ENCODE measurements at places on chromosomes 5 and 9.
A peak's percentile ranks its signal among the peaks of the same experiment; 100 is the strongest.

- DNase-seq: no peak
These were observed 10.5 kb downstream of the IRF1 start for GRCh38 chr5:132480042-132480441.

GRCh38 chr9:120289098-120289497, 290.9 kb downstream of the CDK5RAP2 start:
- no peak for DNase-seq

- peak; percentile 97 for DNase-seq
These were observed 28.9 kb downstream of the FAM151B start for GRCh38 chr5:80516826-80517225.

GRCh38 chr5:119896826-119897536, 267.6 kb downstream of the FAM170A start:
- no peak for DNase-seq

GRCh38 chr9:92704528-92704927, 34.6 kb upstream of the IPPK start:
- no peak for DNase-seq

DNA sequence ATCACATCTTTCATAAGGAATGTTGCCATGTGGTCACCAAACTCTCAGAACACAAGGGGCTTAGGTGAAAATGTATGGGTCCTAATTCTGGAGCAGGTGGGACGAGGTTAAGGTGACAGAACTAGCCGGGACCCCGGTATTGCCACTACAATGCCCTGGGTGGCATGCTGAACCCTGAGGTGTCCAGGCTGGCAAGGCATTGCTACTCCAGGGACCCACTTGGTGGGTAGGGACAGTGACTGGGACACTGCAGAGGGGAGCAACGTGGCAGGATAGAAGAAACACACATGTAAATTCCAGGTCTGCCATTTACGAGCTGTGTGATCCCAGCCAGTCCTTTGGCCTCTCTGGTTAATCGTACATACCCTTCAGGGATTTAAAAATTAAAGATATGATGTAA, 206.9 kb upstream of the MVB12B start:
- DNase-seq: no peak

DNA sequence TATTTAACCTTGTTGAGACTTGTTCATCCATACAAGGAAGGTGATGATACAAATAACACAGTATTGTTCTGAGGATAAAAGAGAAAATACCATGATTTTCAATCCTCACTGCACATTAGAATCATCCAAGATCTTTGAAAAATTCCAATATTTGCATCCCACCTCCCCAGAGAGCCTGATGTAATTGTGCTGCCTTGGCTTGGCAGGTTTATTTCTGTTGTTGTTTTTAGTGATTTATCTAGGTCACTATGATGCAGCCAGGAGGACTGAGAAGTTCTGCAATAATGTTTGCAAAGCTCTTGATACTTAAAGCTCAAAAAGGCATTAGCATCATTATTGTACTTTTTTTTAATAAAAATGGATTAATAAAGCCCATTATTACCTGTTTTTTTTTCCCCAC, 67.0 kb upstream of the NMUR2 start:
- DNase-seq: no peak

- no peak for DNase-seq
These were observed 31.6 kb upstream of the PITX1 start for GRCh38 chr5:135065306-135066265.

DNA sequence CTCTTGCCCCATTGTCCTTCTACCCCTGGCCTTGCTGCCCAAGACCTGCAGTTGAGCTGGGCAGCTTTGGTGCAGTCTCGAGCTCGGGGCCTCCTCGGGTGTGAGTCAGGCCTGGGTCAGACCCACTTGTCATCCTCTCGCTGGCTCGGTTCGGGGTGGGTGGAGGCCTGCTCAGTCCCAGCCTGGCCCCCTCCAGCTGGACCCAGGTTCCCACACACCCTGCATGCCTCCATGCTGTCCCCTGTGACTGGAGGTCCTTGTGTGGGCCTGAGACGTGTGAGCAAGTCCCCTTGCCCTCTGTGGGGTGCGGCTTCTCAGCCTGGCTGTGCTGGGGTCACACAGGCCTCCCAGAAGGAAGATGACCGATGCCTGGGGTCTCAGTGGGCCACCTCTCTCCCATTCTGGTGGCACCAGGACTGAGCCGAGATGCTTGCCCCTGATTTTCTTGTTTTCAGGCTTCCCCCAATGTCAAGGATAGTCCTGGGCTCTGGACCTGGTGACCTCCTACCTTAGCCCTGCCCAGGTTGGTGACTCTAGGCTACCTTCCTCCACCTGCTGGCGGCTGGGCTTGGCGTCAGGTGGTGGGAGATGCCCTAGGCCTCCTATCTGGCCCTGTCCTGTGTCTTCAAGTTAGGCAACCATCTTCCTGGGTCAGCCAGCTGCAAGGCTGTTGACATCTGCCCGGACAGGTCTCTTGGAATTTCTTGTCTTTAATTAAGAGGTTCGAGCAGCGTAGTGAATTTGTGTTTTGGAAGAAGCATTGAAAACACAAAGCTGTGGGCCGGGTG, 15.1 kb downstream of the WNK2 start:
- DNase-seq: no peak

DNA sequence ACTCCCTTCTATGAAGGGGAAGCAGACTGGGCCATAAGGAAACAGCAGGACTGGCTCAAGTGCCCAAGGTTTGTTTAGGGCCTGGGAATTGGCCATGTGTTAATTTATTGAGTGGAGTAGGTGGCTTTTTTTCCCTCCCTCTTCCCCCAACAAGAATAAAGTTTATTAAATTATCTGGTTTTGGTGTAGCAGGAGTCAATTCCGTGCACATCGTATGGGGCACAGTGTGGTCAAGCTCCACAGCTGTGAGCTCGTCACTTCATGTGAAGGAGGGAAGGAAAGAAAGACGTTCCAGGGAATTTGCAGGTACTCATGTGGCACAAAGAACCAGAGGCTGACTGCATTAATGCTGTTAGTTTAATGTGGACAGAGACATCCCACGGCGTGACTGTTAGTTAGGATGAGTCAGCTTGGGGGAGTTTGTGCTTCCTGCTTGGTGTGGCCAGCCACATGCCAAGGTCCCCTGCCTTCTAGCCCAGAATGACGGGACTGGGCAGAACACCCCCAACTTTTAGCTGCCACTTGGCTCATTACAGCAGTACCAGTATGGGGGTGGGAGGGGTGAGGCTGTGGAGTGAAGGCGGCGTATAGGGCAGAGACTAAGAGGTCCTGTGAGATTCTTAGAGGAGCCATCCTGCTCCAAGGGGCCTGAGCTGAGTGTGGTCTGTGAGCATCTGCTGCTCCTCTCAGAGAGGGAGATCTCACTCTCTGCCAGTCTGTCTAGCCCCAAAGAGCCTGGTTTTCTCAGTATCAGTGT, 33.2 kb downstream of the CSF1R start:
- peak; percentile 83 for DNase-seq

DNA sequence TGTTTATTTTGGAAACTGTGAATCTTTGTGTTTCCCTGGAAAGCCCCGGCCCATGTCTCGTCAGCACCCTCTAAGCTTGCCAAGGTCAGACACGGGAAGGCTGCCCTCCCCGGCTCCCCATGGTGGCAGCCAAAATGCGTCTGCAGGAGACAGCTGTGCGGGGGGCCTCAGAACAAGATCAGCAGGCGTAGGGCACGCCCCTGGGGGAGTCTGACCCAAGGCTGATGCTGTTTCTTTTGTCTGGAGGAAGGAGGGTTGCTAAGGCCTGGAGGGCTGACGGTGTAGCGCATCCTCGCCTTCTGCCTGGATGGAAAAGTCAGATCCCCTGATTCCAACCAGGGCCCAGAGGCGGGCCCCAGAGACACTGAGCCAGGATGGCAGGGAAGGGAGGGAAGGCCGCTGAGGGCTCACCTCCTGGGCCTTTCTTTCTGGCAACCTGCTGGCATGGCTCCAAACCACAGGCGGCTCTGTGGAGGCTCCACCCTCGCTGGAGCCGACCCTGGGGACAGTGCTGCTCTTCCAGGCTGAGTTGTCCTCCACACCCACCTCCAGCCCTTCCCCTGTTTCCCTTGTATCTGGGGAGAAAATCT, 57.2 kb downstream of the OLFM1 start:
- DNase-seq: no peak

GRCh38 chr9:106960258-106960657, 97.3 kb downstream of the ZNF462 start:
- DNase-seq: no peak

GRCh38 chr9:74772121-74772520, 115.6 kb downstream of the TRPM6 start:
- no peak for DNase-seq
